Stimulated activated CD4-positive, alpha-beta T cell treated with anti-CD3 and anti-CD28 coated beads, Interleukin-1b, Interleukin-23, amount 100 ng/mL, for 48 hours (primary cell): ENCODE measurements at places on chromosomes 13 and 19.
A peak's percentile ranks its signal among the peaks of the same experiment; 100 is the strongest.

DNA sequence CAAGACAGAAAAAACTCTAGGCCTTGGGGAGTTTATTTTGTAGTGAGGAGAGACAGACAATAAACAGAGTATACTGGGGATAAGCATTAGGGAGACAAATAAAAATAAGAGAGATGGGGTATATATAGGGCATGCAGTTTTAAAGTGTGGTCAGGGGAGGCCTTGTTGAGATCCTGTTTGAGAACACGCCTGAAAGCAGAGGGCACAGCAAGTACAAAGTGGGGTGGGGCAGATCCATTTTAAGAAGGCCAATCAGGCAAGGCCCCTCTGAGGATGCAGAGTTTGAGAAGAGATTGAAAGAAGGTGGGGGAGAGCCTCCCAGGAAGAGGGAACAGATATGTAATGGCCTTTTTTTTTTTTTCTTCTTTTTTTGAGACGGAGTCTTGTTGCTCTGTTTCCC, 2.1 kb downstream of the PPP2R1A start:
- no peak for DNase-seq

- no peak for DNase-seq
Measured at GRCh38 chr19:6527893-6528543, 2.8 kb upstream of the TNFSF9 start.

DNA sequence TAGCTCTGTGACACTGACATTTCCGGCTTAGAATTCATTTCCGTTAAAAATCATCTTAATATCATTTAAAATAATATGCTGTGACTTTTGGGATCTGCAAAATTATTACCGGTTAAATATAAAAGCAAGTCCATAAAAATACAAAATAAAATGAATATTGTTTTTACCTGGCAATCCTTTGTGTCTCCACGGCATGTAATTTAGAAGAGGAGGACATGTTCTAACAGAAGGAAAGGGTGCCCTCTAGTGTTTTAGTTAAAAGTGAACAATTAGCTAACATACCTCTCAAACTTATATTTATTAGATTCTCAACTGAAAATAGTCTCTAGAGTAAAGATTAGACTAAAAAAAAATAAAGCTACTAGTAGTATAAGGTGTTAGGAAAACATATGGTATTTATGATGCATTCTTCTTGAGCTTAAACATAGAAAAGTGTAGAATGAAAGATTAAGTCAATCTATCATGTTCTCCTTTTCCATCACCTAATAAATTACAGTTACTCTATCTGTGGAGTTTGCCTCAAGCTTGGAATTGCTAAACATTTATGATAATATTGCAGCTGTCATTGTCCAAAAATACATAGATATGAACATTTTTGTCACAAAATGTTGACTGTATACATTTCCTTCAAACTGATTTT, 676.7 kb upstream of the SPRY2 start:
- DNase-seq: no peak

- DNase-seq: no peak
Measured at GRCh38 chr13:40514802-40515201, 151.6 kb downstream of the FOXO1 start.

GRCh38 chr13:57724486-57725272, 93.1 kb downstream of the PCDH17 start:
- no peak for DNase-seq

DNA sequence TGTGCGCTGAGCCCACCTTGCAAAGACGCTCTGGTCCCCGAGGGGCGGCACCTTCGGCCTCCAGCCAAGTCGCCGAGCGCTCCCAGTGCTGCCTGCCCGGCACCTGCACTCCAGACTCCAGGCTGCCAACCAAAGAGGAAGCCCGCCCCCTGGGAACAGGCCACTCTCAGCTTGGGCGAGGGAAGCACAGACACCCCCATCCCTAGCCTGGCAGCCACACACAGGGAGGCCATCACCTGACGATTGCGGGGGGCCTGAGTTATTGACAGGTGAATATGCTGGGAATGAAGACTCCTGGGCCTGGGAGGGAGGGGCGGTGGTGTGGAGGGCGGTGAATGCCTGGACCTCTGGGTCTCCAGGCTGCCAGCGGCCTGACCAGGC, 10.3 kb upstream of the ZNF492 start:
- DNase-seq: no peak

GRCh38 chr19:16361254-16361653, 36.6 kb downstream of the KLF2 start:
- no peak for DNase-seq

GRCh38 chr13:80840316-80840976, 499.5 kb upstream of the SPRY2 start:
- DNase-seq: no peak

DNA sequence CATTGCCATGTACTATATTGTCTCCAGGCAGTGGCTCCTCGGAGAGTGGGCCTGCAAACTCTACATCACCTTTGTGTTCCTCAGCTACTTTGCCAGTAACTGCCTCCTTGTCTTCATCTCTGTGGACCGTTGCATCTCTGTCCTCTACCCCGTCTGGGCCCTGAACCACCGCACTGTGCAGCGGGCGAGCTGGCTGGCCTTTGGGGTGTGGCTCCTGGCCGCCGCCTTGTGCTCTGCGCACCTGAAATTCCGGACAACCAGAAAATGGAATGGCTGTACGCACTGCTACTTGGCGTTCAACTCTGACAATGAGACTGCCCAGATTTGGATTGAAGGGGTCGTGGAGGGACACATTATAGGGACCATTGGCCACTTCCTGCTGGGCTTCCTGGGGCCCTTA, 624 bp downstream of the GPR32 start:
- no peak for DNase-seq

- no peak for DNase-seq
Measured at GRCh38 chr19:44646049-44646416, 2.3 kb downstream of the PVR start.

- no peak for DNase-seq
Measured at GRCh38 chr19:12947702-12948611, 2.3 kb downstream of the RAD23A start.

DNA sequence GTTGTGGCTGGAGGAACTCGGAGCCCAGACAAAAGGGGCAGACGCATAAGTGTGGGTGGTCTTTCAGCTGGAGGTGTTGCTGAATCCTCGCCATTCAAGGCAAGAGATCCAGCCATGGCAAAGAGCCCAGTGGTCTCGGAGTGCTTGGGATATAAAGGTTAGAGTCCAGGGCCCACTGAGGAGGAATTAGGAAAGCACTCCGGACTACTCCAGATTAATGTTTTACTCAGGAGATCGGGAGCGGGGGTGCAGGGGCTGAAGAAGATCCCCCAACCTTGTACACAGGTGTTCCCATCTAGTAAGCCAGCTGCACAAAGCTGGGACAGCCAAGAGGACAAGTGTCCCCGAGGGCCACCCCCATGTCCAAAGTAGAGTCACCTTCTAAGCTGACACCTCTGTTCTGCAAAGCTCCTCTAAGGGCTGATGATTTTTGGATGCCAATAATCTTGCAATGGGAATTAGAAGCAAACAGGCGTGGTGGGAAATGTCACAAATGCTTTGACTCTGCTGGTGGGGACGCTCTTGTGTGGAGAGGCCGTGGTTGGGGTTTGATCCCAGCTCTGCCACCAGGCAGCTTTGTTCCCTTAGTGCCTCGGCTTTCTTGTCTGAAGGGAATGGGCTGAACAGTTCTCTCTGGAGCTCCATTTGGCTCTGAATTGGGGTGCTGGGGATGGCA, 194.3 kb upstream of the SOX1 start:
- DNase-seq: no peak

GRCh38 chr19:1780272-1780958, 27.1 kb downstream of the ONECUT3 start:
- DNase-seq: no peak

DNA sequence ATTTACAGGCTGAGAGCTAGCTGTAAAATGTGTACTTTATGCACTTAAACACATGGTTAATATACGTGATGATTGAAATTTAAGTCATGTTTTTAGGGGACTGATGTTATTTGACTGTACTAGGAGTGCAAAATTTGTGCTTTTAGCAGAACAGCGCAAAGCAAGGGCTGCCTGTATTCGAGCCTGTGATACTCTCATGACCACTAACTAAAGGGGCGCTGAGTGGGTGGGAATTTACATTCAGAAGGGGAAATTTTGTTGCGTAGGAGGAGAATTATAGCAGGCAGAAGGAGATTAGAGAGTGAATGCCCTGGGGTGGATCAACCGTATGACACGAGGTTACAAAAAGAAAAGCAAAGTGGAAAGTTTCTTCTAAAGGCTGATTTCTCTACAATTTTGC, 271.8 kb upstream of the HTR2A start:
- DNase-seq: no peak

GRCh38 chr19:13942023-13942684, 3.9 kb upstream of the PODNL1 start:
- no peak for DNase-seq

DNA sequence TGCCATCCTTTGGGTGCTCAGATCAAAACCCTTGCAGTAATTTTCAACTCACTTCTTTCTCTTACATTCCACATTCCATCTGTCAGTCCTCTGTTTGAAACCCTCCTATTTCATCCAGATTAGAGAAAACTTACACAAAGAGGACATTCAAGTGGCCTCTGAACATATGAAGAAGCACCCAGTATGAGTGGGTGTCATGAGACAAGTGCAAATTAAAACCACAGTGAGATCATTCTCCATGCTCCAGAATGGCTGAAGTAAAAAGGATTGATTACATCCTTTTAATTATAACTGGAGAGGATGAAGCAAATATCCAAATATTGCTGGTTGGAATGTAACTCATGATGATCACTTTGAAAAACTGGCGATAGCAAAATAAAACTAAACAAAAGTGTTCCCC, 96.5 kb downstream of the MIPEP start:
- DNase-seq: no peak

- no peak for DNase-seq
Measured at GRCh38 chr13:109010912-109011311, 381.5 kb downstream of the MYO16 start.

DNA sequence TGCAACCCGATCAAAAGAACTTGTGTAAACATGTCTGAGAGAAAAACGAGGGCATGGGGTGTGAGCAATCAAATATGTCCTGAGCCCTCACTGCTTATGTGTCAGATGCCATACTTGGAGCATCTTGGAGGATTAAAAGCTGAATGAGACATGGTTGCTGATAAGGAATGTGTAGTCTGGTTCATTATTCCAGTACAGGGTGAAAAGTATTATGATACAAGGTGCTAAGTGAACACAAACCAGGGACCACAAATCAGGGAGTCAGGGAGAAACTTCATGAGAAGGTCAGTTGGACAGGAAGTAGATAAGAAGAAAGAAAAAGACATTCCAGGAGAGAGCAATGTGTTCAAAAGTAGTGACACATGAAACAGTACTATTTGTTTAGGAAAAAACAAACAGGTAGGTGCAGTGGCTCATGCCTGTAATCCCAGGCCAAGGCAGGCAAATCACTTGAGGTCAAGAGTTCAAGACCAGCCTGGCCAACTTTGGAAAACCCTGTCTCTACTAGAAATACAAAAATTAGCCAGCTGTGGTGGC, 2.0 kb upstream of the RCBTB1 start:
- no peak for DNase-seq

DNA sequence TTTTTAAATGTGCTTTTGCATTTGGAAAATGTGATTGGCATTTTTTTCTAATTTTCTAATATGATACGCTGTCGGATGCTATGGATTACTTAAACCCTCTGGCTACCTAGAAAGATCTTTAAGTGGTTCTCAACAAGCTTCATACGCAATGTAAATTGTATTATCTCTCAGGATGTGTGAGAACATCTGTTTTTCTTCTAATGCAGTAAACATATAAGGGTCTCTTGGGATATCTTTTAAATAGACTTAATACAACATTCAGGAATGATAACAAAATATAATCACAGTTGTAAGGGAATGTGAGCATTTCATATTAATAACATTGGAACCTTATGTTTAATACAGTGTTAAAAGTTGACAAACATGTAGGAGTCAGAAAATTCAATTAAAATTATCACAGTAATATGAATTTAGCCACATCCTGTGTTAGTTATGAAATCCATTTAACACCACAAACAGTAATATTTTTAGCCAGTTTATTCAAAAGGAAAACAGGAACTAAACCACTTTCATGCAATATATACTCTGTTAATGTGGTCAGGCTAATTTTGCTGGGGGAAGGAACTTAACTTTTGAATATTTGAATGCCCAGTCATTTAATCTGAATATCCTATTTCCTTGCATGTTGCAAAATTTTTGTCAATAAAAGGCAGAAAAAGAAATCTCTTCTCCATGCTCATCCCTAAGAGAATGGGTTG, 15.0 kb upstream of the ALOX5AP start:
- no peak for DNase-seq

DNA sequence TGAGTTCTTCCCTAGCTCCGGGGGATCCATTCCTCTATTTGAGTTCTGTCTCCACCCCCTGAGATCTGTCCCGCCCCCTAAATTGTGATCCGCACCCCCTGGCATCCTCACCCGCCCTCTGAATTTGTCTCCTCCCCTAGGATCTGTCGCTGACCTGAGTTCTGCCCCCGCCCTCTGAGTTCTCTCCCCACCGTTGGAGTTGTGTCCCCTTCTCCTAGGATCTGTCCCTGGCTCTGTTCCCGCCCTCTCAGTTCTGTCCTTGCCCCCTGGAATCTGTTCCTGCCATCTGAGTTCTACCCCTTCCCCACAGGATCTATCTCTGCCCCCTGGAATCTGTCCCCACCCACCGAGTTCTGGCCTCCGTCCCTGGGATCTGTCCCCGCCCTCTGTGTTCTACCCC, 1.0 kb upstream of the SLC17A7 start:
- peak; percentile 28 for DNase-seq
